Activated naive CD4-positive, alpha-beta T cell treated with anti-CD3 and anti-CD28 coated beads, Interleukin-2, amount 10 ng/mL, durations not matched to agents 7 days and 5 days (primary cell): ENCODE measurements at places on chromosomes 3 and 15.

GRCh38 chr15:101176625-101177024, 75.2 kb downstream of the CHSY1 start:
- no peaks in the 10 kb centered on the region for H3K27me3 ChIP-seq
- no peak overlapping the region for H3K4me3 ChIP-seq
- peaks cover 63% of the 10 kb centered on the region for H3K36me3 ChIP-seq
- DNase-seq = no peak
- H3K27ac ChIP-seq = no peak overlapping the region
- H3K4me1 ChIP-seq = peaks cover 56% of the 10 kb centered on the region

- H3K36me3 ChIP-seq = no peaks in the 10 kb centered on the region
- H3K27me3 ChIP-seq = no peaks in the 10 kb centered on the region
Observed at GRCh38 chr3:101950985-101951733, 101.8 kb downstream of the NFKBIZ start.

DNA sequence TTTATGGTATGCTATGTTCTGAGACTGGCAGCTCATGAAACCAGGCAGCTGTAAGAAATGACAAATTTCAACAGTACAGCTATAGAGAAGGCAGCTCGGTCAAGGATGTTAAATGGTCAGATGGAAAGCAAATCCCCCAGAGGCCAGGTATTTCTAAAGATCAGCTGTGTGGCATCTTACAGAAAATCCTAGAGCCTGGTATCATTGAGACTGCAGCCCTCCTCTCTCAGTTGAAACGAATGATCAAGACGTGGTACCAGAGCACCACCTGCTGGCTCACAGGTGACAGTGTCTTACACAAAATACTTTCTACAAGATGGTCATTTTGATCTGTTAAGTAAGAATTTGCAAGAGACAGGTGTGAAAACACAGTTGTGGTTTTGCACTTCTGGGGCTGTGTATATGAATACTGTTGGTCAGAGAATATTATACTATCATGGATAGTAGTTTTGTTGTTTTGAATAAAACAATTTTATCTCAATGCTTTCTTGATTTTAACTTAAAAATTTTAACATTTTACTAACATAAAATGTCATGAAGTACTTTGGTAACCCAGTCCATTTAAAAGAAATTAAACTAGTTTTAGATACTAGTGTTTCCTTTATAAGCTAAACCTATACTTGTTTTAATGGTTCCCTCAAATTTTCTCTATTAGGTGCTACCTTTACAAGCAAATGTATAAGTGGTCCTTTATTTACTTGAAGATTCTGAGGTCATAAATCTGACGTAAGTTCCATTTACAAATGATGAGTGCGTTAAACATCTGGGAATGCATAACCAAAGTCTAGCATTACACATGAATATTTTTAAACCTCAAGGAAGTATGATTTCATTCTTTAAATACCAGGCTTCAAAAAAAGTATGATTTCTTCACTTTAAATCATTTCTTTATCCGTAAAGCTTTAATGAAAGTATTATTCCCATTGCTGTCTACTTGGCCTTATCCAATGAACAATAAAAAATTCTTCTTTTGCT, 121.8 kb downstream of the PDZRN3 start:
- H3K4me3 ChIP-seq = no peak overlapping the region
- peaks cover 4% of the 10 kb centered on the region for H3K27me3 ChIP-seq
- DNase-seq = peak; percentile 68

DNA sequence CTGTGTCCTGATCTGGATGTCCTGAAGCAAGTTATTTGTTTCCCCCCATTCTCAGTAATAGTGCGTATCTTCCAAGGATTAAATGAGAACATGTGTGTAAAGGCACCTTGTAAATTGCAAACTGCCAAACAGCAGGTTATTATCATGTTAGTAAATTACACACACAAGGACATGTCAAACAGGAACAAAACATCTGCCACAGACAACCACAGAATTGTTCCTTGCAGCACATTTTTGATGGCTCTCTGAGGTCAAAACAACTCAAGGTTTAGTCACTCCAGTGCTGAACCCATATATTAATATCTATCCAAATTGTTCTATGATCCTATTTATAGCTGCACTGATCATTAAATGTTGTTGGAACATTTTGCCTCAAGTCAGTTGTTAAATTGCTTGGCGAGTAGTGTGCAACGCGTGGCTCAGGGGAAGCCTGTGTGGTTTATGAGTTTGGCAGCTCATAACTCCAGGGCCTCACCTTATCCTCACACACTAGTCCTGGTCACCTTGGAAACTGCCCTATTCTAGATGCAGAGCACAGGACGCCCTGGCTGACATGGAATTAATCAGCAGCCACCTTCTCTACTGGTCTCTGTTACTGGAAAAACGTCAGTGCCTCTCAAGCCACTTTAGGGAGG, 46.3 kb upstream of the CDV3 start:
- no peak overlapping the region for H3K4me3 ChIP-seq
- H3K36me3 ChIP-seq = no peaks in the 10 kb centered on the region
- H3K27me3 ChIP-seq = peaks cover 7% of the 10 kb centered on the region
- no peak overlapping the region for H3K27ac ChIP-seq
- no peak for DNase-seq

DNA sequence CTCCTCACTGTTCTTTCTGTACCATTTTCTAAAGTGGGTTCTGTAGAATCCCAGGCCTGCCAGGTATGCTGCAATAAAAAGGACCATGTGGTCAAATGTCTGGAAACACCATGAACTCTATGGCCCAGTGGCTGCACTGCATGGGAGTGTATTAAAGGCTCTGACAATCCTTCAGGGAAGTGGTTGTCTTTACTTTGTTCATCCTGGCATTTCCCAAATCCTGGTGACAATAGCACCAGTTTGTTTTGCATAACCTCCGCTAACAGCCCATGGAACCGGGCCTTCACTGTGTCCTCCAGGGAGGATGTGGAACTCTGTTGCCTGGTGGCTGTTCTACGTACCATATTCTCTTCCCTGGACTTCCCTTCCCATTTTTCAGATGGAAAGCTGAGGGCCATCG, 11.2 kb upstream of the DUSP7 start:
- H3K4me3 ChIP-seq = no peak overlapping the region
- no peak overlapping the region for H3K27ac ChIP-seq
- peaks cover 14% of the 10 kb centered on the region for H3K27me3 ChIP-seq
- no peak for DNase-seq
- peaks cover 5% of the 10 kb centered on the region for H3K4me1 ChIP-seq
- H3K36me3 ChIP-seq = no peaks in the 10 kb centered on the region

DNA sequence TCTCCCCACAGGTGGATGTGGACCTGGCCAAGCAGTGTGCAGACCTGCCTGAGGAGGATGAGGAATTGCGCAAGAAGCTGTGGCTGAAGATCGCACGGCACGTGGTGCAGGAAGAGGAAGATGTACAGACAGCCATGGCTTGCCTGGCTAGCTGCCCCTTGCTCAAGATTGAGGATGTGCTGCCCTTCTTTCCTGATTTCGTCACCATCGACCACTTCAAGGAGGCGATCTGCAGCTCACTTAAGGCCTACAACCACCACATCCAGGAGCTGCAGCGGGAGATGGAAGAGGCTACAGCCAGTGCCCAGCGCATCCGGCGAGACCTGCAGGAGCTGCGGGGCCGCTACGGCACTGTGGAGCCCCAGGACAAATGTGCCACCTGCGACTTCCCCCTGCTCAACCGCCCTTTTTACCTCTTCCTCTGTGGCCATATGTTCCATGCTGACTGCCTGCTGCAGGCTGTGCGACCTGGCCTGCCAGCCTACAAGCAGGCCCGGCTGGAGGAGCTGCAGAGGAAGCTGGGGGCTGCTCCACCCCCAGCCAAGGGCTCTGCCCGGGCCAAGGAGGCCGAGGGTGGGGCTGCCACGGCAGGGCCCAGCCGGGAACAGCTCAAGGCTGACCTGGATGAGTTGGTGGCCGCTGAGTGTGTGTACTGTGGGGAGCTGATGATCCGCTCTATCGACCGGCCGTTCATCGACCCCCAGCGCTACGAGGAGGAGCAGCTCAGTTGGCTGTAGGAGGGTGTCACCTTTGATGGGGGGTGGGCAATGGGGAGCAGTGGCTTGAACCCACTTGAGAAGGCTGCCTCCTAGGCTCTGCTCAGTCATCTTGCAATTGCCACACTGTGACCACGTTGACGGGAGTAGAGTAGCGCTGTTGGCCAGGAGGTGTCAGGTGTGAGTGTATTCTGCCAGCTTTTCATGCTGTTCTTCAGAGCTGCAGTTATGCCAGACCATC, 8.6 kb downstream of the VPS18 start:
- H3K4me3 ChIP-seq = no peak overlapping the region
- H3K27me3 ChIP-seq = peaks cover 3% of the 10 kb centered on the region
- H3K27ac ChIP-seq = peak overlapping the region; percentile 12
- no peak for DNase-seq
- peaks cover 42% of the 10 kb centered on the region for H3K4me1 ChIP-seq
- H3K36me3 ChIP-seq = peaks cover 29% of the 10 kb centered on the region

DNA sequence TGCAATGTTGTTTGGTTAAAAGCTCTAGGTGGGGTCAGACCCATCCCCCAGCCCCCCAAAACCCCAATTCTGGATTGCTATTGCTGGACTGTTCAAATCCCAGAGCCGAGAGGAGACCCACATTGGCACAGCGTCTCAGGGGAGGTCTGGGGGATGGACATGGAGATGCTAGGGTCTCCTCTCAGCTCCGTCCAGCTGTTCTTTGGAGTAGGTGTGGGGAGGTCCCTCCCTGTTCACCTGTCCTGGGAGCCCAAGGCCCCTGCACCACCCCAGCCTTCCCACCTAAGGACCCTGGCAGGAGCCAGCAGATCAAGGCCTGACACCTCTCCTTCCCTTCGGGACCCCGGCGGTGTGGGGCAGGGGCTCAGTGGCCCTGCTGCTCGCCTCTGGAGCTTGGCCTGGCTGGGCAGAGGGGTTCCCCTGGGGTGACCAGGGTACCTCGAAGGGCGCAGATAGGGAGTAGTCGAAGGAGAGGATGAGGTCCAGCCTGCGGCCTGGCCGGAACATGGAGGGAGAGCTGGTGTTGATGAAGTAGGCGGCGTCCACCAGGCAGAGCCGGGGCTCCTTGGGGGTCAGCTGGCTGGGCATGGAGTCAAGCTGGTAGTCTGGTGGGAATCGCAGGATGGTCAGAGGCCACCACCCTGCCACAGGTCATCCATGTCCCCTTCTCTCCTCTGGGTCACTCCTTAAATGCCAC, 23.9 kb downstream of the PLA2G4D start:
- no peak for DNase-seq
- no peak overlapping the region for H3K27ac ChIP-seq
- H3K27me3 ChIP-seq = peaks cover 31% of the 10 kb centered on the region
- peaks cover 2% of the 10 kb centered on the region for H3K4me1 ChIP-seq

DNA sequence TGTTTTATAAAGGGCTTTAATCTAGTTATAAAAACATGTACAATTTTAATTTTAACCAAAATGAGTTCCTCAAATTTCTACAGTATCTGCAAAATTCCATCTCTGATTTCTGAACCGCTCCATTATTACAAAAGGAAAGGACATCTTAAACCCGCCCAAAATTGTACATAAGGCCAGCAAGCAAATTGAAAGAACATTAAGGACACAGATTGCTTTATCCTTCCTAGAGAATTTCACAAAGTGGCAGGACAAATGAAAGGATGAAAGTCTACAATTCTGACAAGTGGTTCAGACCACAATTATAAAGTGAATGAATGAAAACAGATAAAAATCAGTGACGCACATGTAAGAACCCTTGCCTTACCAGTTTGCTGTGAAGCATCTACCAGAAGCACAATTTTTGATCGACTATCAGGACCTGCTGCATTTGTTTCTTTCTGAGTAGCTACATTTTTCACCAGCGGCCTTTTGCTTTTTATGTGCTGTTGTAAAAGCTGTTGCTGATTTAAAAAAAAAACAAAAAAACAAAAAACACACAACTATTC, 13.6 kb downstream of the SECISBP2L start:
- DNase-seq = no peak
- no peak overlapping the region for H3K27ac ChIP-seq
- no peak overlapping the region for H3K4me3 ChIP-seq
- peaks cover 1% of the 10 kb centered on the region for H3K4me1 ChIP-seq

- peaks cover 76% of the 10 kb centered on the region for H3K27me3 ChIP-seq
- no peaks in the 10 kb centered on the region for H3K4me1 ChIP-seq
- H3K27ac ChIP-seq = no peak overlapping the region
- no peak overlapping the region for H3K4me3 ChIP-seq
- H3K36me3 ChIP-seq = no peaks in the 10 kb centered on the region
- no peak for DNase-seq
Observed at GRCh38 chr3:194120789-194121770, 14.9 kb upstream of the HES1 start.

DNA sequence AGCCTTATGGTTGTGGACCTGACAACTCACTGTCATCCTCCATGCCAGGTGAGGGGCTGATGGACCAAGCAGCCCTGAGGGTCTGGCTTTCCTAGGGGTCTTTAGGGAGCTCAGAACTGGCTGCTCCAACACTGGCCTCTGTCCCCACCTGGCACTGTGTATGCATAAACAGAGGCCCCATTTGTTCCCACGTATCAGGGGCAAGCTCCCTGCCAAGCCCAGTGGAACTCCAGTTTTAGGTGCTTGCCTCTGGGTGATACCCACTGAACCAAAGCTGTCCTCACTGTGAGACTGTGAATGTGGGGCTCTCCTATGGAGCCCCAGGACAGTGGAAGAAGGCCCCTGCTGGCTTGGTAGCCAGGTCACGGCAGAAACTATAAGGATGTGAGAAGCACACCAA, 26.7 kb upstream of the RHCG start:
- no peak for DNase-seq
- H3K27me3 ChIP-seq = peaks cover 31% of the 10 kb centered on the region
- H3K4me1 ChIP-seq = no peaks in the 10 kb centered on the region
- no peak overlapping the region for H3K4me3 ChIP-seq
- no peak overlapping the region for H3K27ac ChIP-seq
- H3K36me3 ChIP-seq = no peaks in the 10 kb centered on the region

GRCh38 chr3:41176596-41176995, 22.7 kb upstream of the CTNNB1 start:
- H3K4me1 ChIP-seq = no peaks in the 10 kb centered on the region
- H3K4me3 ChIP-seq = no peak overlapping the region
- H3K36me3 ChIP-seq = no peaks in the 10 kb centered on the region
- DNase-seq = no peak

DNA sequence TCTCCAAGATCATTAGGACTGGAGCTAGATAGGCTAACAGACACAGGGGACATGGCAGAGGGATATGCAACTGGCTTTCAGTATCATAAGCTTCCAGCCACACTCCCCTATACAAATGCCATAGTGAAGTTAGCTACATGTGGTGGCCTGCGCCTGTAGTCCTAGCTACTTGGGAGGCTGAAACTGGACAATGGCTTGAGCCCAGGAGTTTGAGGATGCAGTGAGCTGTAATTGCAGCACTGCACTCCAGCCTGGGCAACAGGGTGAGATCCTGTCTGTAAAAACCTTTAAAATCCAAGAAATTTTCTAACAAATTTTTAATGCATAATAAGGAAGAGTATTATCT, 37.3 kb downstream of the DLG1 start:
- peaks cover 10% of the 10 kb centered on the region for H3K36me3 ChIP-seq
- DNase-seq = no peak
- H3K27me3 ChIP-seq = no peaks in the 10 kb centered on the region
- peaks cover 2% of the 10 kb centered on the region for H3K4me1 ChIP-seq

- H3K4me1 ChIP-seq = no peaks in the 10 kb centered on the region
- no peaks in the 10 kb centered on the region for H3K27me3 ChIP-seq
- no peak overlapping the region for H3K27ac ChIP-seq
- H3K4me3 ChIP-seq = no peak overlapping the region
- no peak for DNase-seq
- H3K36me3 ChIP-seq = no peaks in the 10 kb centered on the region
Observed at GRCh38 chr3:121295979-121296378, 249.8 kb downstream of the POLQ start.
